ENCODE measurements at places on chromosomes 6 and 20.

- no peak for DNase-seq
Measured at GRCh38 chr6:105137388-105137787, 42.4 kb downstream of the POPDC3 start.

DNA sequence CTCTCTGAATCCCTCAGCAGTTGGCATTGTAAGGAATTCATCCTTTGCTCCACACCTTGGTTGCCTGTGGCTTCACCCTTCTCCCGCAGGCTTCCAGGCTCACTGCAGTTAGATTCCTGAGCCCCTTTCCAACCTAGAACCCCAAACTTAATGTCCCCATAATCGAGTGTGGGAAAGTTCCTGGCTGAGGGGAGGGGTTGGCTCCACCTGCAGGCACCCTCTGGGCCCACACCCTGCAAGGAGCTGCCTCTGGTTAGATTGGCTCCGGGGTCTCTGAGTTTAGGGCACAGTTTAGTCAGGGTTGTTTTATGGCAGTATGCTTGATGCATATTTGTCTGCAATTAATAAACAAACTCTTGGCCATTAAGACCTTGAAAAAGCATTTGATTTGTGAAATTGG is 63.4 kb downstream of the MTHFD1L start:
- no peak for DNase-seq

GRCh38 chr6:70593118-70593486 is 26.4 kb downstream of the SDHAF4 start:
- no peak for DNase-seq

GRCh38 chr20:19626896-19627295 is 131.2 kb upstream of the RIN2 start:
- no peak for DNase-seq

GRCh38 chr20:53708129-53708968 is 114.7 kb upstream of the ZNF217 start:
- DNase-seq, result no peak

DNA sequence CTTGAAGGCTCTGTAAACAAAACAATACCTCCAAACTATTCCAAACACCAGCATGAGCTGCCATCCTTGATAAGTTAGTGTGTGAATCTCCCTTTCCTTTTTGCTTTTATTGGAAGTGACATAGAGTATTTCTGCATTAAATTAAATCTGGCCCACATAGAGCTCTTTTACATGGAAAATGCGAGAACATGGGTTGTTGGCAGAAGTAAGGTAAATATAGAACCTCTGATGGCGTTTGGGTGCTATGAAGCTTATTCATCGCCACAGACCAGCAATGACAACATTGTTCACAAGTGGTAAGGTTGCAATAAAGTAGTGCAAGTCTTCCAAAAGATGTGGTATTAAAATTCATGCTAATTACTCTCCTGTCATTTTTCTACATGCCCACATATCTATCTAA is 445.8 kb upstream of the JAG1 start:
- DNase-seq, result no peak
